ENCODE measurements at places on chromosomes 13 and 19.

GRCh38 chr13:72504131-72504841 lies 223.1 kb downstream of the MZT1 start:
- DNase-seq: no peak

- no peak for DNase-seq
Observed at GRCh38 chr13:21033856-21034602, 27.4 kb downstream of the LATS2 start.

- DNase-seq: no peak
Observed at GRCh38 chr19:18274781-18275356, 617 bp upstream of the IQCN start.

GRCh38 chr13:74110053-74110452 lies 24.2 kb downstream of the KLF12 start:
- no peak for DNase-seq

All from stimulated activated CD8-positive, alpha-beta memory T cell treated with anti-CD3 and anti-CD28 coated beads, Interleukin-2, amount 100 ng/mL, for 48 hours (primary cell).